ENCODE measurements at places on chromosomes 11 and 22.

GRCh38 chr11:64762277-64762673, 2.5 kb upstream of the PYGM start:
- peak; percentile 23 for DNase-seq

DNA sequence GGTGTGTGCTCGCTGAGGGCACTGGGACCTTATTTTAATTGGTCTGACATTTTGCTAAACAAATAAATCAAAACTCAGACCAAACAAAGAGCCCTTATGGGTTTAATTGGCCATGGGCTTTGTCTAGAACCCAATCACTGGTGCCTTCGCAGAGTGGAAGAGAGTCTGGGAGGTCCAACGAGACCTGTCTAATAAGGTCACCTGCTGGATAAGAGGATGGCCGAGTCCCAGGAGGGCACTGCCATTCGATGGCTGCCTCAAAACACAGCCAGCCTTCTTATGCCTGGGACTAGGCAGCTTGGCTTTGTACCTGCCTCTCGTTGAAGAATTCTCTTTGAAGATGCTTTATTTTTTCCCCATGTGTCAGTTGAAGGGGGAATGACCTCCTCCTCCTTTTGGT, 171.1 kb downstream of the CEP164 start:
- DNase-seq: no peak

DNA sequence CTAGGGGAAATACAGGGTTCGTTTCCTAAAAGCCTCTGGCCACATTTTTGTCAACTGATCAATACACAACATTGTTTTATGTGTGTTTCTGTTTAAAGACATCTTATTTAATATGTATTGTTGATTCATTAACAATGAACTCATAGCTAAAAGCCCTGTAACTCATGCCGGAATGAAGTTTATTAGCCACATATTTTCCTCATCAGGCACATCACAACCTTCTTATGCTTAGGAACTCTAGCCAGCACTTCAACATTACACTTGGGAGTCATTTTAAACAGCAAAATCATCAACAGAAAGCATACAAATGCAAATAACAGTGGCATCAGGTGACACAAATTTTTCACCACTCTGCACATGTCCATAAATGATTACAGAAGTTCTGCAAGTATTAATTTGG, 15.1 kb upstream of the BLID start:
- DNase-seq: no peak

GRCh38 chr22:36879775-36880174, 19.0 kb downstream of the NCF4 start:
- DNase-seq: no peak

- DNase-seq: no peak
These were observed 697.1 kb upstream of the FAT3 start for GRCh38 chr11:91527380-91528030.

GRCh38 chr11:74775762-74776161, 27.1 kb downstream of the RNF169 start:
- no peak for DNase-seq

- no peak for DNase-seq
These were observed 27.6 kb upstream of the SLC35C1 start for GRCh38 chr11:45777127-45777969.

- no peak for DNase-seq
These were observed 250.3 kb downstream of the BRD1 start for GRCh38 chr22:49577168-49578060.

- no peak for DNase-seq
These were observed 9.6 kb downstream of the OR52N2 start for GRCh38 chr11:5818245-5818886.

- no peak for DNase-seq
These were observed 83.7 kb downstream of the IGLL1 start for GRCh38 chr22:23496445-23496833.

DNA sequence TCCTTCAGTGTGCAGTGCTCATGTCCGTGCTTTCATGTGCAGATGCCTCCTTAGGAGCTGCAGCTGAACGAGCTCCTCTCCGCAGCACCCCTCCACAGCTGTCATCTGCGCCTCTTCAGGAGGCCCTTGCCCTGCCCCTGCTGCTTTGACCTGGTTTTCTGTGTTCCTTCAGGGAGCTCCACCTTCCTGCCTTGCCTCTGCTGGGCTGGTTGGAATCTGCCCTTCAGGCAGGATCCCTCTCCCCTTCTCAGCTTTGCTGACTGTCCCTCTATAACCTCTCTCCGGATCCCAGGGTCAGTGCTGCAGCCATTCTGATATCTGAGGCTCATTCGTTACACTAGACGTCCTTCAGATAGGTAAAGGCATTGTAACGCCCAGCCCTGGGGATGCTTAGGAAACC, 67.9 kb downstream of the SCN3B start:
- no peak for DNase-seq

DNA sequence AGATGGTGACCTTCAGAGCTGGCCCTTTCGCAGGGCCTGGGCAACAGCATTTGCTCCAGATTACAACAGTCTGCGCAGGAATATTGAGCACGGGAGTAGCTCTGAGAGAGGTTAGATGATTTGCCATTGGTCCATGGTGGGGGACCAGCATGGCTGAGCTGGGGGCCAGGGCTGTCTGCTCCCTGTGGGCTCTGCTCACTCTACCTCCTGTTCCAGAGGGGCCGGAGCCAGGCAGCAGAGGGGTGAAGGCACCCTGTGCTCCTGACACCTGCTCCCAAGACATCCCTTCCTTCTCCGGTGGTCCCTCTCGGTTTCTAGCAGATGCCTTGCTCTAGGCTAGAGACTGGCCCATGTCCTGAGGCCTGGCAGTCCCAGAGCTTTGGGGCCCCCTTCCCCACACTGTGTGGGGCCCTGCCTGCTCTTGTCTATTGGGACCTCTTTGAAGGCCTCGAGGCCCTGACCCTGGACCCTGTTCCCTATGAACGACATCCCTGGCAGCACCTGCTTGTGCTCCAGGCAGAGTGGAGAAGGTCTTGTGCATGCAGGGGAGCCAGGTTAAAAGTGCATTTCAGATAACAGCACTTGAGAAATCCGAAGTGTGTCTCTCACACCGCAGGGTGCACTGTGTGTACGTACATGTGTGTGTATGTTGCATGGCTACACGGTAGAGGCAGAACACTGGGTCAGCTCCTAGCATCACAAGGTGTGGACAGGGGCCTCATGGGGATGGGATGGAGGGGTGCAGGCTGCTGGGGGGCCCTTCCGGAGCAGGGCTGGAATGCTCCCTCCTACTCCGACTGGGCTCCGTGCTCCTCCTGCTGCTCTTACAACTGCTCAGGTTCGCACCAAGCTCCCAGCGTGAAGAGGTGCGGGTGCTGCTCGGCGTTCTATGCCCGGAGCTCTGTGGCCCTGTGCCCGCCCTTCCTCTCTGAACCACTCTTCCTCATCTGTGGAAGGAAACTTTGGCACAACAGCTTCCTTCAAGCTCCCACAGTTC, 123.3 kb upstream of the B3GAT1 start:
- no peak for DNase-seq

- no peak for DNase-seq
These were observed 47.7 kb downstream of the DNAJC24 start for GRCh38 chr11:31417357-31417756.

GRCh38 chr22:43014316-43014868, 557 bp downstream of the PACSIN2 start:
- no peak for DNase-seq

GRCh38 chr11:105448703-105449079, 161.2 kb upstream of the GRIA4 start:
- DNase-seq: no peak

- no peak for DNase-seq
These were observed 310.8 kb upstream of the SORL1-AS1 start for GRCh38 chr11:121763526-121763925.

DNA sequence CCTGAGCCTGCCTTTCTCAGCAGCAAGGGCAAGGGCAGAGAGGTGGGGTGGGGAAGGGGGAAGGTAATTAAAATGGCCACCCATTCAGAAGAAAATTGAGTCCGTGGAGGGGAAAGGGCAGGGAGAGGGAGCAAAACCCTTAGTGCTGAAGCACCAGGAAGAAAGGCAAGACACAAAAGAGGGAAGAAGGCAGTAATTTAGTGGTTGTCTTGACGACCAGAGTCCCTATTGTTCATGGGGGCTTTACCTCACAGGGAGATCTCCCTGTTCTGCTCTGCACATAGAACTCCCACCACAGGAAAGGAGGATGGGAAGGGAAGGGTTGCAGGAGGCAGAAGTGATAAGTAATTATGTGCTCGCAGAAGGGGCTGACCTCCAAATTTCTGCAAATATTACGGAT, 23.4 kb downstream of the SNX19 start:
- DNase-seq: no peak

GRCh38 chr11:32420937-32421901, 14.1 kb downstream of the WT1 start:
- no peak for DNase-seq

DNA sequence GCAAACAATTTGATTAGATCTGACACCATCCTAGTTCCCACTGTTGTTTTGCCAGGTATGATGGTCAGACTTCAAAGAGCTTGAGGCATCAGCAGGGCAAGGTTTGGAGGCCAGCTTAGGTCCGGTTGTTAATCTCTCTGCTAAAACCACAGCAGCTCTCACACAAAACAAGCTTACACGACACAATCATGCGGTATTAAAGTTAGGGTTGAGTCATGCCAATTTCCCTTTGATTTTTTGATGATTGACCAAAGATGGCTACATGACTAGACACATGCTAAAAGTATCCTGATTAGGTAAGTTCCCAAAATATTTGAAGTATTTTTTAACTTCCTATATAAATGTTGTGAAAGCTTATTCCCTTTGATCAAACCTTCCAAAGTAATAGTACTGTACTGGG, 145.9 kb downstream of the ELP4 start:
- DNase-seq: no peak

DNA sequence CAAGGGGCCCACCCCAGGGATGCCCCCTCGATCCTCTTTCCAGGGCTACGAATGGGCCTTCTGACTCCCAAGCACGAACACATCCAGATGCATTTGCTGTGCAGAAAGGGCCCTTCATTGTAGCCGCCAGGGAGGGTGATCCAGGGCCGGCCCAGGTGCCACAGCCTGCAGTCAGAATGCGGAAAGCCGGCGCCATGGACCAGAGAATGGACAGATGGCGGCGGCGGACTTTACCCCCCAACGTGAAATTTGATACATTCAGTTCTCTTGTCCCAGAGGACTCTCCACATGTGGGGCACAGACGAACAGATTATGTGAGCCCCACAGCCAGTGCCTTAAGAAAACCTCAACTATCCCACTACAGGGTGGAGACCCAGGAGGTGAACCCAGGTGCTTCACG, 87.2 kb downstream of the KIAA1671 start:
- DNase-seq: no peak

GRCh38 chr11:4626207-4627099, 10.8 kb upstream of the OR51D1 start:
- DNase-seq: peak; percentile 22

DNA sequence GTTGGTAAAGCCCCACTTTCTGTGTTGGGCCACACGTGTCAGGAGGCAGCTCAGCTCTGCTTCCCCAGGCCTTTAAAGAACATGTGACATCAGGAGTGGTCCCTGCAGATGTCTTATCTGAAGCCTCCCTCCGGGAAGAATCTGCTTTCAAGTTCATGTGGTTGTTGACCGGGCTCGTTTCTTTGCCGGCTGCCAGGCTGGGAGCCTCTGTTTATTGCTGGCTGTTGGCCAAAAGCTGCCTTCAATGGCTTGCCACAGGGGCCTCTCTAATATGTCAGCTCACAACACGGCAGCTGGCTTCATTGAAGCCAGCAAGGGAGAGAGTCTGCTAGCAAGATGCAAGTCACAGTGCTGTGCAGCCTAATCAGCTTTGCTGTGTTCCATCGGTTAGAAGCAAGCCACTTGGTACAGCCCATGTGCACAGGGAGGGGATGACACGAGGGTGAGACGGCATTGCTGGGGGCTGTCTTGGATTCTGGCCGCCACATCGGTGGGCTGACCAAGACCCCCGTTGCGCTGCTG, 14.6 kb downstream of the MRGPRF start:
- peak; percentile 17 for DNase-seq

DNA sequence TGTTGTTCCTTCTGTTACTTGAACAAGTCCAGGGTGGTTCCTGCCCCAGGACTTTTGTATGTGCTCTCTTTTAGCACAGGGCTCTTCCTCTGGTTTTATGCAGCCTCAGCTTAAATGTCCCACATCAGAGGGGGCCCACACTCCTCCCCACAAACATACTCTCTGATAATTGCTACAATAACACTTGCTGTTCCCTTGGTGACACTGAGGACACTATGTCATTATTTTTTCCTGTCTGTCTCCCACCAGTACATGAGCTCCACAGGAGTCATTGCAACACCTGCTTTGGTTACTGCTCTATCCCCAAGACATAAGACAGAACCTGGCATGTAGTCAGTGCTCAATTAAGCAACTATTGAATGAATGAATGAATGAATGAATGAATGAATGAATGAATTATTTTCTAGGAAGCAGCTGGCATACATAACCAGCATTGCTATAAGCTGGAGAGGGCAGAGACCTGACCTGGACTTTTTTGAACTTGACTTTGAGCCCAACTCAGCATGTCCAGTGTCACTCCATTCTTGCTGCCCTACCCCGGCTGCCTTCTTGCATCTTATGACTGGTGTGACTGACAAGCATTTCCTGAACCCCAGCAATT, 7.5 kb upstream of the WNT7B start:
- no peak for DNase-seq

- no peak for DNase-seq
These were observed 19.9 kb upstream of the ARAP1 start for GRCh38 chr11:72772059-72772458.

- peak; percentile 84 for DNase-seq
These were observed 22.3 kb downstream of the SLN start for GRCh38 chr11:107689317-107690202.

Data from midbrain (tissue), 1 donor.